Large intestine (tissue), 12 donors: ENCODE measurements at places on chromosomes 6 and 20. TPM values are rescaled to one million over a fixed set of nuclear protein-coding genes. Genes with fewer than 3 reads are reported as not detected.
A peak's percentile ranks its signal among the peaks of the same experiment; 100 is the strongest.

Gene AGER
- 14.9 TPM for polyA plus RNA-seq

Gene GGTLC1
- 0.16 TPM for polyA plus RNA-seq

Gene DNMT3B
- 2.4 TPM for polyA plus RNA-seq

Gene MAP3K5
- polyA plus RNA-seq, result 7.4 TPM

Gene OVOL2
- 4.4 TPM for polyA plus RNA-seq

Gene CUL9
- polyA plus RNA-seq, result 42.5 TPM

Gene ARFGEF2
- polyA plus RNA-seq, result 43.7 TPM

Gene PGBD1
- 5.0 TPM for polyA plus RNA-seq

Gene TPMT
- polyA plus RNA-seq, result 20.7 TPM

Gene PET117
- 22.6 TPM for polyA plus RNA-seq

Gene FAM184A
- 13.8 TPM for polyA plus RNA-seq

DNA sequence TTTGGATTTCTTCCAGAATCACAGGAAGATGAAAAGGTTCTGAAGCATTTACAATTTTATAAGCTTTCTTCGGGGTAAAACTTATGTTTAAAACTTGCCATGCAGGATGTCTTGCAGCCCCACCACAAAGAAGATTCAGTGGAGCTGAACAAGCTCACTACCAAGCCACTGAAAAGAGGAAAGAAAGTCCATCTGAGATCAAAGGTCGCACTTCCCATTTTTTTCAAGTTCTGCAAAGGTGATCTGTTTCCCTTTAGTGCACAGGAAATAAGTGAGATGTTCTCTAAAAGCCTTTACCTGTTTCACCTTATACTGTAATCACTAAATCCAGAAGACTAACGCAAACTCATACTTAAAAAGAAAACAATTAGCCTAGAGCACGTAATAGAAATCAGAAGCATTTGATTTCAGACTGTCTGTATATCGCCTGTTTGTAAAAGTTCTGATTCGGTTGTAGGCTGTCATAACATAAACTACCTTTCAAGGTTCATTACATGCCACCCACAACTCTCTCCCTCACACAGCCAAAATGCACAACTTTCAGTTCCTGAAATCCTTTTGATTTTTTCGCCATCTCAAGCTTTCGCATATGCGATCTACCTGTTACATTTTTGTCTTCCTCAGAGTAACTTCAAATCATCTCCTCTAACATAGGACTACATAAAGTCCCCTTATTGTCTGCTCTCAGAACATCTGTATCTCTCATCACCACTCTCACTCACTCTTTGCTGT, 1.8 kb downstream of the ECHDC1 start:
- no peak overlapping the region for H3K27ac ChIP-seq
- peak overlapping the region; percentile 56 for H3K4me3 ChIP-seq
- H3K4me1 ChIP-seq, result peaks cover 8% of the 10 kb centered on the region
- no peak for DNase-seq
- no peaks in the 10 kb centered on the region for H3K27me3 ChIP-seq

DNA sequence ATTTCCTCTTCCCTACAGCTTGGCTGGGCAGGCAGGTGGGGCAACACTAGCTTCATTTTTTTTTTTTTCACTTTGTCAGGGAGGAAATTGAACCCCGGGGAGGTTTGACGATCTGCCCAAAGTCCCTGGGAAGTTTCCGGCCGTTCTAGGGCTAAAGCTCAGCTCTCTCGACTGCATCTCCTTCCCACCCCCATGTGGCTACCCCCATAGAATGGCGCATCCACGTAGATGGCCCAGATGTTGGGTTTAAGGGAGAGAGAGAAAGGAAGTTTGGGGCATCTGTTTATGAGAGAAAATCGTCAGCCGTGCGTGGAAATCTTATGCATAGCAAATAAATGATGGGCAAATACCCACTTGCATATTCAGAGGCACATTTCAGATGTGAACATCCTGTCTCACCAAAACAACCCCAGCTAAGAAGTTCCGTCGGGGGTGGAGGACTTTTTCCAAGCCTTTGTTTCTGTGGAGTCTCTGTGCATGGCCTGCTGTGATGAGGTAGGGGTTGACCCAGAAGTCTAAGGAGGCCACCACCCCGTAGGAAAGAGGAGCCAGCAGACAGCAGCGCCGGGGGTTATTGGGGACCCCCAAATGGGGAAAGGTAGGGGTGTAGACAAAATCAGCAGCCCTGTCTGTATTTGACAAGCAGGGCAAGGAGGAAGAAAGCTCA, 40.5 kb upstream of the ZNF831 start:
- H3K27ac ChIP-seq, result no peak overlapping the region
- no peaks in the 10 kb centered on the region for H3K4me1 ChIP-seq

- no peaks in the 10 kb centered on the region for H3K36me3 ChIP-seq
- no peak overlapping the region for H3K4me3 ChIP-seq
- DNase-seq, result no peak
- H3K27ac ChIP-seq, result no peak overlapping the region
Observed at GRCh38 chr6:100915876-100916275, 34.7 kb upstream of the ASCC3 start.

- no peak overlapping the region for H3K27ac ChIP-seq
- no peak overlapping the region for H3K4me3 ChIP-seq
- no peak for DNase-seq
- peaks cover 3% of the 10 kb centered on the region for H3K4me1 ChIP-seq
- no peaks in the 10 kb centered on the region for H3K36me3 ChIP-seq
- no peaks in the 10 kb centered on the region for H3K27me3 ChIP-seq
Observed at GRCh38 chr6:90222724-90223198, 73.9 kb downstream of the BACH2 start.

DNA sequence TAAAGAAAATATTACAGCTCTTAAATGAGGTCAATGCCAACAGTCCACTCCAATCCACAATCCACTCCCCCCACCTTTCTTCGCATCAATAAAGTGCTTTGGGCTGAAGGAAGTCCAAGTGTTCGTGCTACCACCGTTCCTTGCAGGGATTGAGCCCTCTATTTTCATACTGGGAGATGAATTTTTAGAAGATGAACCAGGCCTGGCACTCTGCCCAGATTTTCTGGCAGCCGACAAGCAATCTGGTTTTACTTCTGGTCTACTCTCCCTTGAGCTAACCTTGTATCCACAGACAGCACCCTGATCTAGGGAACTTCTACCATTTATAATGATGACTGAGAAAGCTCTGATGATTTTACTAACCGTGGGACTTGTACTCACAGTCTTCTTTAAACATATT, 72.3 kb downstream of the BTBD9 start:
- H3K4me1 ChIP-seq, result no peaks in the 10 kb centered on the region
- H3K4me3 ChIP-seq, result no peak overlapping the region
- peak; percentile 7 for DNase-seq
- H3K36me3 ChIP-seq, result no peaks in the 10 kb centered on the region

DNA sequence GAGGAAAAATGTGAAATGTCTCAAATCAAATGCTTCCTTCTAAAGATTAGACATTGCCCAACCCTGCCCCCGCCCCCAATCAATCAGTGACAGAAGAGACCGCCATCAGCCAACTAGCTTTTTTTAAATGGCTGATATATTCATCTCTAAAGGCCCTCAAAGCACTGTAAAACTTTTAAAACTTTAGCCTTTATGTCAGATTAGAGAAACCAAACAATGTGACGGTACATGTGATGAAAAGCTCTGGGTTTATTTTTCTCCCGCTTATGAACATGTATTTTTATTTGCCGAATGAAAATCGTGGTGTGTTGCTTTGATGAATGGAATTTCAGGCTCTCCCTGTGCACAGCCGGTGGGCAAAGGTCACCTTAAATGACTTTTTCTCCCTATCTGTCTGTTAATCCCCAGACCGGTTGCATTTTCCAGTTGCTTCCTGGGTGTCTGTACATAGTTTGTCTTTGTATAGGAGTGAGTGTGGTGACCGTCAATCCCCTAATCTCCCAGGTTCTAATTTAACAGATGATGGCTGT, 38.5 kb downstream of the TBC1D7 start:
- no peaks in the 10 kb centered on the region for H3K27me3 ChIP-seq
- H3K27ac ChIP-seq, result peak overlapping the region; percentile 19
- DNase-seq, result peak; percentile 75
- peaks cover 15% of the 10 kb centered on the region for H3K4me1 ChIP-seq
- no peak overlapping the region for H3K4me3 ChIP-seq
- H3K36me3 ChIP-seq, result peaks cover 32% of the 10 kb centered on the region

GRCh38 chr6:134809130-134809529, 140.8 kb downstream of the ALDH8A1 start:
- H3K27me3 ChIP-seq, result no peaks in the 10 kb centered on the region
- H3K4me3 ChIP-seq, result no peak overlapping the region
- no peaks in the 10 kb centered on the region for H3K36me3 ChIP-seq
- no peak overlapping the region for H3K27ac ChIP-seq

DNA sequence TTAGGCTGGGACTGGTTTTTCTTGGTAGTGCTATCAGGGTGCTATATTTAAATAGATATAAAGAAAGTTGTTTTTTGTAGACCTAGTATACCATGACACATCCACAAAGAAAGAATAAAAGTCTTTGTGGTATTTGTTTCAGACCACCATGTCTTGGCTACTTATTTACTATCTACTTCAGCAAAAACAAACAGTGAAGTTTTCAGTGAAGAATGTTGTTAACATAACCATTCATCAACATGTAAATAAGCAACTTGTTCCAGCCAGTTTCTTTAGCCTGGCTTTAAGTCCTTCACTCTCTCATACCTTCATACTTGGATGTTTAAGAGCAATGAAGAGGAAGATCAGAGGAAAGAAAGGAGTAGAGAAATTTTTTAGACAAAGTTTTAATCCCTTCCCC, 624.1 kb downstream of the CD109 start:
- DNase-seq, result no peak
- no peaks in the 10 kb centered on the region for H3K4me1 ChIP-seq
- no peaks in the 10 kb centered on the region for H3K27me3 ChIP-seq
- no peaks in the 10 kb centered on the region for H3K36me3 ChIP-seq

DNA sequence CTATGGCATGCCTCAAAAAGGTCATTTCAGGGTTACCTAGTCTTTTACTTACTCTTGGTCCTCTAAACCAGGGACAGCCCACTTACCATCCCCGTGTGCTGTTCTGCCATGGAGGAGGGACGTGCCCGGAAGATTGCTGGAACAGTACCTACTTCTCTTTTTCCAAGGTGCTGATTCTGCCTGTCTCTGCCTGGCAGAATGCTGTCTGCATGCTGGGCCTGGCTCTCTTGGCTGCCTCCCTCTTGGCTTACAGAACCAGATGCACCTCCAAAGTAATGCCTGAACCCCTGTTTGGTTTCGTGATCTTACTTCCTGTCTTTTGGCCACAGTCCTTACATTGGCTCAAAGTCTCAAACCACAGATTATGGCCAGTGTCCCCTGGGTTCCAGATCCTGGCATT, 120.7 kb upstream of the NT5E start:
- no peaks in the 10 kb centered on the region for H3K4me1 ChIP-seq
- H3K27ac ChIP-seq, result no peak overlapping the region
- H3K36me3 ChIP-seq, result no peaks in the 10 kb centered on the region

DNA sequence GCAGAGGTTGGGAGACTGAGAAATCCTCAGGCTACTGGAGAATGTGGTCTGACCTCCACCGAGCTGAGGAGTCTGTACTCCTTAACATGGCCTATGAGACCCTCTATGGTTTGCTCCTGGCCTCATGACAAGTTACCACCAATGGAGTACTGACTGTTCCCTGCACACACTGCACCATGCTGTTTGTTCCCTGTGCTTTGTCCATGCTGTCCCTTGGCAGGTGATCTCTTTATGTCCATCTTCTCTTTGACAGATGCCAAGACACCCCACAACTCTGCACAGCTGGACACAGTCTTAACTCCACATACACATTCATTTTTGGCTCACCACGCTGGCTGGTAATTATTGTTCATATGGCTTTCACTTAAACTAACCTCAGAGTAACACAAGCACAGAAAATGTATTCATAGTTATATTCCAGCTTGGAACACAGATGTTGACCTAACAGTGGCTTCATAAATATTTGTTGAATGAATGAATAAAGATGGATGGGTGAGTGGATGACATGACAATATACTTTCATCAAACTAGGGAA, 258.0 kb downstream of the ATXN1 start:
- H3K36me3 ChIP-seq, result no peaks in the 10 kb centered on the region
- no peak for DNase-seq
- H3K27ac ChIP-seq, result no peak overlapping the region
- no peaks in the 10 kb centered on the region for H3K27me3 ChIP-seq

- H3K4me1 ChIP-seq, result peaks cover 29% of the 10 kb centered on the region
- no peaks in the 10 kb centered on the region for H3K27me3 ChIP-seq
- H3K27ac ChIP-seq, result no peak overlapping the region
- peak; percentile 53 for DNase-seq
Observed at GRCh38 chr20:50333812-50334211, 143.2 kb downstream of the CEBPB start.

- H3K27ac ChIP-seq, result no peak overlapping the region
- DNase-seq, result no peak
- no peak overlapping the region for H3K4me3 ChIP-seq
- no peaks in the 10 kb centered on the region for H3K4me1 ChIP-seq
- H3K36me3 ChIP-seq, result peaks cover 31% of the 10 kb centered on the region
- no peaks in the 10 kb centered on the region for H3K27me3 ChIP-seq
Observed at GRCh38 chr20:31784354-31785044, 34.7 kb upstream of the MYLK2 start.

- H3K27ac ChIP-seq, result no peak overlapping the region
- no peak for DNase-seq
- peaks cover 4% of the 10 kb centered on the region for H3K4me1 ChIP-seq
- H3K4me3 ChIP-seq, result no peak overlapping the region
- no peaks in the 10 kb centered on the region for H3K27me3 ChIP-seq
Observed at GRCh38 chr6:44036699-44037101, 90.6 kb downstream of the MRPL14 start.

DNA sequence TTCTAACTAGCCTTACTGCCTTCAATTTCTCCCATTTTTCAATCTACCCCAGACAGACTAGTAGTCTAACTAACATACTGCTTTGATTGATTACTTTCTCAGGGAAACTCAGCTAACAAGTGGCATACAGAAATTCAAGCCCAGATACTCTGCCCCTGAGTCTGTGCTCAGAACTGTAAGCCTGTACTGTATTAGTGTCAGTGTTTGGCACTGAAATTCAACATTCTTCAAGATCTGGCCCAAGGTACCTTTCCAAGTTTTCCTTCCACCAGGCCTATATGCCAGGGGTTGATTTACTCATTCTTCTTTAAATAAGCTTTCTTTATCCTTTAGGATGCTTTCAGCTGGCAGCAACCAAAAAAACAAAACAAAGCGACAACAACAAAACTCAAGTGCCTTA, 433.2 kb upstream of the MARCKS start:
- H3K36me3 ChIP-seq, result no peaks in the 10 kb centered on the region
- H3K27me3 ChIP-seq, result no peaks in the 10 kb centered on the region
- no peak overlapping the region for H3K4me3 ChIP-seq
- no peak overlapping the region for H3K27ac ChIP-seq
